Activated gamma-delta T cell treated with anti-CD3 and anti-CD28 coated beads, Interleukin-2, amount 50 U/mL, for 16 hours (primary cell): ENCODE measurements at places on chromosomes 1 and 21.

GRCh38 chr1:29504196-29504595, 267.9 kb downstream of the PTPRU start:
- DNase-seq: no peak

DNA sequence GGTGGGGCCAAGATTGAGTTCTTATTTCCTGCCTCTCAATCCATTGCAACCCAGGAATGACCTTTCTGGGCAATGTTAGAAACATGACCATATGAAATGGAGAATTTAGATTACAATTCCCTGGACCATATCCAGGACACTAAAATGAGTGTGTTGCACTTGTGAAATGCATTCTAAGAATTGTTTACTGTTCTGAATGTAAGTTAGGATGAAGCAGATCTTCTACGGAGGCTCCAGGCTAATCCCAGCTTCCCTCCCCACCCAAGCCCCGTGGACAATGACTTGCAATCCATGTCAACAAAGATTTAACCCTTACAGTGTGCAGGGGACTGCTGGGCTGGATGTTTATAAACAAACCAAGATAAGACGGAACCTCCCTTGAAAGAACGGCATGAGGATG, 31.7 kb upstream of the HAO2 start:
- DNase-seq: no peak

- DNase-seq: no peak
Measured at GRCh38 chr1:224622831-224623230, 6.7 kb downstream of the CNIH3 start.

- no peak for DNase-seq
Measured at GRCh38 chr1:241503444-241503843, 16.1 kb downstream of the FH start.

- no peak for DNase-seq
Measured at GRCh38 chr1:200367841-200368534, 41.8 kb downstream of the ZNF281 start.

- DNase-seq: no peak
Measured at GRCh38 chr1:170674986-170675385, 11.1 kb downstream of the PRRX1 start.

DNA sequence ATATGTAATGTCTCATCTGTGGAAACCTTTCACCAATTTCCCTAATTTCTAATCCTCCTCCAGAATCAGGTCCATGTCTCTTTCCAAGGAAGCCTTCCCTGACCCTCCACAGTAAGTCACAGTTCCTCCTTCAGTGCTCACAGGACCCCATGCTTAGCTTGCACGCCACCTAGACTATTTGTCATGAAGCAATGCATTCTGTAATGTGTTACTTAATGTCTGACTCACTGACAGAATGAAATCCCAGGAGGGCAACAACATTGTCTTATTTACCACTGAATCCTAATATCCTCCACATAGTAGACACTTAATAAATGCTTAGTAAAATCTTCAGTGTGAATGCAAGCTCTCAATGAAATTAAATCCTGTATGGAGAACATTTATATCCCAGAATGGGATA, 245.9 kb upstream of the PLD5 start:
- no peak for DNase-seq

DNA sequence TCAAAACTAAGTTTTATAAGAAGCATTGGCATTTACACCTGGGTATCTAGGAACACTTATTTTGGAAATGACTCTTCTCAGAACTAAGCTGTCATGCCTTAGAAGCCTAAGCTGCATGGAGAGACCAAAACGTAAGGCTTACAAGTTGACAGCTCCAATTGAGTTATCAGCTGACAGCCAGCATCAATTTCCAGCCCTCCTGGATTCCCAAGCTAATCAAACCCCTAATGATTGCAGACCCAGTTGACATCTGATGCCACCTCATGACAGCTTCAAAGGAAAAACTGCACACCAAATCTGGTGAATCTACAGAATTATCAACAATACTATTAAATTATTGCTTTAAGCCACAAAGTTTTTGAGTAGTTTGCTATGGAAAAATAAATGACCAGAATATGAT, 187.6 kb upstream of the PRMT6 start:
- no peak for DNase-seq

DNA sequence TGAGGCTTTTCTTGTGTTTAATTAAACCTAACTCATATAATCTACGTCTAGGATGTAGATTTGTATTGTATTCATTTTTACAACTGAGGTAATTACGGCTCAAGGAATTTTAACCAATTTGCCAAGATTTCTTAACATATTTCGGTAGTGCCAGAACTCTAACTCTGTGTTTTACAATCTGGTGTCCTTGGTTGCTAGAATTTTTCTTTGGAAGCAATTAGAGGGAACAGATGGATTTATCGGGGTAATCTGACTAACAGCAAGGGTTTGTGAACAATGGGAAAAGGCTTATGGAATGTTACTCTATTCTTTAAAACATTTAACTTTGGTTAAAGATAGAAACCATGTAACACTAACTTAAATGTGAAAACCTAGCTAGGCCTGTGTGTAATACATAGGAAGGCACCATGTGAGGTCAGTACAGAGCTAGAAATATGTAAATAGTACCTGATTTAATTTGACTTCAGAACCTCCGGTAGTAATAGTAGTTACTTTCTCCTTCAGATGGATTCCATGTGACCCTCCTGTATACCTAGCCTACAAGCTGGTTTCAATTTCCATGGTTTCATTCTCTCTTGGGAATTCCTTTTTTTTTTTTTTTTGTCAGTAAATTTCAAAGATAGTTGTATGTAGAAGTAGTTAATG, 1.2 kb downstream of the MTF2 start:
- DNase-seq: no peak

DNA sequence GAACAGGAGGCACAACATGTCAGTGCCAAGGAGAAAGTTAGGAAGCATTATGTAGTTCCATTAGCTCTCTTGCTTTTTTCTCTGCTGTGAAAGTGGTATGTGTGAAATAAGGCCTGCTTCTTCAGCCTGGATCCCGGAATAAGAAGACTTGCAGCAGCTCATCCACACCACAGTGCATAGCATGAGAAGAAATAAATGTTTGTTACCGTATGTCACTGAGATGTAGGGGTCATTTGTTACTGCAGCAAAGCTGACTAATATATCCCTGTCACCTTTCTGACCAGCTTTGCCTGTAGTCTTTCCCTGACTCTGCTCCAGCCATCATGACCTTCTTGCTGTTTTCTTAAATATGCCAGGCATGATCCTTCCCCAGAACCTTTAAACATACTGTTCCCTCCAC, 20.5 kb upstream of the MCOLN3 start:
- no peak for DNase-seq

GRCh38 chr1:228494970-228495853, 8.0 kb downstream of the RNF187 start:
- DNase-seq: no peak

DNA sequence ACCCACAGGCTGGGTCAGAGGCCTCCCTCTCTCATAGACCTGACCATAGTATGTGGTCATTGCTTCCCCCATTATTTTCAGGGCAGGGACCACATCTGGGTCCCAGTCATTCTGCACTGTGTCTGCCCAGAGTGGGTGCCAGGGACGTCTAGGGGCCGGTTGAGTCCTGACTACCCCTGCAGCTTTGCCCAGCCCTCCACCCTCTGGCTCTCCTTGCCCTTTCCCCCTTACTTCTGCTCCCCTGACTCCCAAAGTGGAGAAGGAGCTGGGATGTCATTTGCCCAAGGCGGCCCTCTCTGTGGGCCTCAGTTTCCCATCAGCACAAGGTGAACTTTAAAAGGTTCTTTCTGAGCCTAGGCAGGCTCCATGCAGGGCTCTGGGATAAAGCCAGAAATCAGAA, 4.3 kb upstream of the TTC22 start:
- DNase-seq: no peak
